Small intestine (tissue), 16 donors: ENCODE measurements at places on chromosomes 12 and 14.

GRCh38 chr14:88089445-88089844 is 84.5 kb downstream of the GPR65 start:
- DNase-seq = no peak

- no peak for DNase-seq
These were observed 7.4 kb upstream of the CYP46A1 start for GRCh38 chr14:99676657-99677056.

- DNase-seq = no peak
These were observed 22.5 kb downstream of the SDS start for GRCh38 chr12:113381220-113381619.

DNA sequence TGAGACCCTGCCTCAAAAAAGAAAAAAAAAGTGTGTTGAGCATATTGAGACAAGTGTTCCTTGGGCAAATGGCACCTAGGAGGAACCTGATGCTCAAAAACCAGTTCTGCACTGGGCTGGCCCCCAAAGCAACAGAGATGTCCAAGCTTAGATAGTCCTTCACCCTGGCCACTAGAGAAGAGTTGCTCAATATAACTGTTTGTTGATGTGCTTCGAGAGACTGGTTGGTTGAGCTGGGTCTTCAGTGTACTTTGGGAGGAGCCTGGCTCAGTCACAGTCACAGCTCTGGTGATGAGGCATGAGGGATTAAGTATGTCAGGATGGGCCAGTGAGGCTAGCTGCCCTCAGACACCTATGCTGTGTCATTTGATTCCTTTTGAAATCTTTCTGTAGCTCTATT is 38.0 kb downstream of the SLC2A14 start:
- no peak for DNase-seq
